ENCODE measurements at places on chromosomes 3 and 15.

DNA sequence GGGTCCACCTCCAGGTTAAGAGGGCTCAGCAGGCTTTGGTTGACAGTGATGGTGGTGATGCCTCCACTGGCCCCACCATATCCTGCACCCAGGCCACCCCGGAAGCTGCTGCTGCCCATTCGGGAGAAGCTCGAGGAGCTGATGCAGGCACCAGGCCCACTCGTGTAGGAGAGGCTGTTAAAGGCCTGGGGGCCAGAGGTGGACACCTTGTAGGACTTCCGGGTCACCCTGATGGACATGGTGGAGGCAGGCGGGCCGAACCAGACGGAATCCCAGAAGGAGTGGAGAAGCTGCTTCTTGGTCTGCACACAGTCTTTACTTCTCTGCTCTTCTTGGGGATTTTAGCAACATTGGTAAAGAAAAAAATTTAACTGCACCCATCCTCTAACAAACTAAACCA is 65.2 kb upstream of the CDAN1 start:
- DNase-seq: no peak

DNA sequence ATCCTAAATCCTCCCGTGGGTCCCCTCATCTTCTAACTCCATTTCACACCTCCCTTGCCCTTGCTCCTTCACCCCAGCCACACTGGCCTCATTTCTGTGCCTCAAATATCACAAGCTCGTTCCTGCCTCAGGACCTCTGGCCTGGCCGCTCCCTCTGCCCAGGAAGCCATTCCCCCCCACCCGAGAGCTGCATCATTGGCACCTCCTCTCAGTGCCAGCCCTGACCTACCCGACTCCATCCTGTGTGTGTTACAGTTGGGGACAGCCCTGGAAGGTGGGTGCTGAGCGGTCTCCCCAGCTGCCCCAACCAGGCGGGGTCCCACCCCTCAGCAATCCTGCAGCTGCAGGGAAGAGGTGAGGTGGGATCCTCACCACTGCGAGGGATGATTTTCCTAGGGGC is 14.5 kb downstream of the PLXND1 start:
- DNase-seq: no peak

DNA sequence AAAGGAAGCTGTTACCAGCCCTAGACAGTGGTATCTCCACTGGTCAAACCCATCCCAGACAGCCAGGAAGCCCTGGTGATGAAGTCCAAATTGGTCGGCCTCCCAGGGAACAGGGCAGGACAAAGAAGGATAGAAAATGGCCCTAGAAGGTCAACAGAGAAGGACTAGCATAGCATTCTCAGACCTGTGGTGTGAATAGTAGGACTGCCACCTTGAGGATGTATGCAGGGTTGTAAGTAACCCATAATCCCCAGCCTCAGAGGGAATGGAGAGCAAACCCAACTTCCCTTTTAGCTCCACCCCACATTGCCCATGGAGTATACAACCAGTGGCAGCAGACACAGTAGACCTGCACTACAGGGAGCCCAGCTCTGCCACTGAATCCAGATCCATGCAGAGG is 68.6 kb upstream of the EIF1B start:
- DNase-seq: no peak

DNA sequence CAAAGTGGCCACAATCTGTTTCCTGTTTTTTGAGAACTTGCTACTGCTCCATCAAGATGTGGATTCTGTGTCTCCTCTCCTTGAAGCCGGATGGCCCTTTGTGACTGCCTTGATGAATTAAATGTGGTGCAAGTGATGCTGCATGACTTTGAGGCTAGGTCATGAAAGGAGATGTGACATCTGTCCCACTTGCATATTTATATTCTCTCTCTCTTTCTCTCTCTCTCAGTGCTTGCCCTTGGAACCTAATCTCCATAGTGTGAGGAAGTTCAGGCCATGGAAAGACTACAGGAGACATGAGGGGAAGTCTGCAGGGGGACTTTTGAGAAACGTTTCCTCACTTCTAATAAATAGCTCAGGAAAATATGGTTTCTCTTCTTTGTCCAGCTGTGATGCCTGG is 50.0 kb upstream of the ADPGK start:
- DNase-seq: no peak

DNA sequence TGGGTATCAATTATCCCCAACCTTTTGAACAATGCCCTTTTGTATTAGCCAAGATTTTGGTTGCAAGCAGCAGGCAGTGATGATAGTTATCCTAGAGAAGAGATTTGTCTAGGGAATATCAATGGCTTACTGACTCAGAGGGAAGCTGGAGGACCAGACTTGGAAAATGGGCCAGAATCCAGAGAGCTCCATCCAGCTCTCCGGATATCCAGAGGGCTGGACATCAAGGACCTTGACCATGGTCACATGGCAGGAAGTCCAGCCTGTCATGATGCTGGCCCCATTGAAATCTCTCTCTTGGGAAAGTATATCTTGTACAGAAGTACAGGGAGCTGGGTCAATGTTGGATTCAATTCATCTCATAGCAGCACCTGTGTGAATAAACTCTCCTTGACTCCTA is 148.5 kb upstream of the PDZRN3 start:
- no peak for DNase-seq

DNA sequence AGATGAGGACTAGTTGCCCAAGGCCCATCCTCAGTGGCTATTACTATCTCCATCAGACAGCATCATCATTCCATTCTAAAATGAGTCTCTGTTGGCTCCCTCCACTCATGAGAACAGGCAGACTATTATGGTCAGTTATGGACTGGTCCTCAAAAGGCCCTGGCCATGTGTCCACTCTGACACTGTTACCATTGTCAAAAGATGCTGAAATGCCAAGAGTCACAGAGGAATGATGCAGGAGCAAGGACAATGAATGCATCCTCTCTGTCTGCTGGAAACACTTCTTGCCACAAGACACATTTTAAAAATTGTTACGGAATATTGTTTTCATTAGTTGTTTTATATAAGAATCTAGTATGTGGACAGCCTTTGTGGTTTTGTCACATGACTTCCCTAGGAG is 53.3 kb upstream of the STT3B start:
- no peak for DNase-seq

DNA sequence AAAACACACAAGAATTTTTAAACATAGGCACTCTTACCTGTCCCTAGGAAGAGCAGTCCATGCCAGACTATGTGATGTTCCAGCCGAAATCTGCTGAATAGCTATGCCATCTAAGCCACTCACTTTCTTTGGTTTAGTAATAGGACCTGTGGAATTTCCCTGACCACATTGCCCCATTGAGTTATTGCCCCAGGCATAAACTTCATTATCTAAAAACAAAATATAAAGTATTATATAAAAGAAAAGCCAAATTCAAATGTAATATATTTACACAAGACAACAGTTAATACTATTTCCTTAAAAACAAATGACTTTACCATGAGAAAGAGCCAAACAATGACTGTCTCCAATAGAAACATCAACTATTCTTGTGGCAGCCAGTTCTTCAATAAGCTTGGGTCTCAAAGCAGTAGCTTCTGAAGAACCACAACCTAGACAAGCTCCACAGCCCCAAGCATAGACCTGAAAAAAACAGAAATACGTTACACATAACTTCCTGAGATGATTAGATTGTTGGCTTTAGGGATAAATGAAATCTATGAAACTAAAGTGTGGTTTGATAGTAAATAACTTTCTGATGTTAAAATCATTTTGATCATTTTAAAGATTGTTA is 84.3 kb downstream of the HERC1 start:
- no peak for DNase-seq

GRCh38 chr3:127735767-127736693 is 63.3 kb downstream of the ABTB1 start:
- no peak for DNase-seq

GRCh38 chr15:81221449-81221848 is 24.8 kb downstream of the IL16 start:
- DNase-seq: no peak

GRCh38 chr15:30872341-30872748 is 31.4 kb upstream of the FAN1 start:
- DNase-seq: no peak

DNA sequence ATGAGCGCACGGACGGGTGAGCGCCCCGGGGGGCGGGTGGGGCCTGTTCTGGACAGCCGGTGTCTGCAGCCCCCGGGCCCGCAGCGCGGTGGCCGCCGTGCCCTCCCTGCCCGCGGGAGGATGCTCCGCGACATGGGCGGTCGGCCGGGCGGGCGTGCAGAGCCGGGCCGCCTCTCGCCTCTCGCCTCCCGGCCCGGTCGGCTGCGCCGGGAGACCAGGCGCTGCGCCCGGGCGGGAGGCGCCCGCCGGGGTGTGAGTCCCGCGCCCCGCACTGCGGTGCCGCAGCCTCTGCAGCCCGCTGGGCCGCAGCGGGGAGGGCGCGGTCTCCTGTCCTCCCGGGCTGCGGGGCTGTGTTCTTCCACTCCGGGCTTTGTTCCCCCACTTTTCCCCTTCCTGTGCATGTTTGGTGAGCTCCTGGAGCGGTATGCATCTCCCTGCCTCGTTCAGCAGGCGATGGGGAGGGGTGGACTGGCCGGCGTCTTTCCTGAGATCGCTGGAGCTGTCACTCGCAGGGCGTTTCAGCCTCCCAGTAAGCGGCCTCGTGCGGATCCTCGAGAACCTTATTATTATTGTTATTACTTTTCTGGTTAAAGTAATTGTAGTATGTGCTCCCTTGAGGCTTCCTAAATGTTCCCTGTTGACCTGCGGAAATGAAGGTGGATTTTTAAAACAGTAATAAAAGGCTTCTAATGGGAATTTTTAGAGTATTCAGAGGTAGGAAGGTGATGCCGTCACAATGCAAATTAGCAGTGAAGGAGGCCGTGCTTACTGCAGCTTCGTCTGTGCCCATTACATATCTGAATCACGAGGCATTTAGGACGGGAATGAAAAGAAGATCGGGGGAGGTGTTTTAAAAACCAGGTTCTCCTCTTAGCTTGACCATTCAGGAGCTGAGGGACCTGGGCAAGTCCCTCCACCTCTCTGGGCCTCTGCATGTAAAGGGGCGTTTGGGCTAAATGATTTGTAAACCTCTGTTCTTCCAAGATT is 593 bp downstream of the TMOD2 start:
- no peak for DNase-seq

DNA sequence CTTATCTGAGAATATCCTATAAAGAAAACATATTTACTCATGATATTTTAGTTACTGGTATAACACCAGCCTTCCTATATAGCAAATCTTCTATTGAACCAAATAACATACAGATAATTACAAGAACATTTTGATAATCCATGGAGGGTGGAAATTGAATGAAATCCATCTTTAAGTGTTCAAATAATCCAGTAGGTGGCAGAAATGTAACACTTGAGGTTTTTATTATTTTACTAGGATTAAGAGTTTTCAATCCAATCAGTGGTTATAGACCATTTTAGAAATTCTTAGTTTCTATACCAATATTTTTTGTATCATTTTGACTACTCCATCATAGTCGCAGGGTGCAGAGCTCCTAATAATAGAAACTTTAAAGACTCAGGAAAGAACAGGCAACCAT is 101.9 kb upstream of the KCNH8 start:
- DNase-seq: no peak

DNA sequence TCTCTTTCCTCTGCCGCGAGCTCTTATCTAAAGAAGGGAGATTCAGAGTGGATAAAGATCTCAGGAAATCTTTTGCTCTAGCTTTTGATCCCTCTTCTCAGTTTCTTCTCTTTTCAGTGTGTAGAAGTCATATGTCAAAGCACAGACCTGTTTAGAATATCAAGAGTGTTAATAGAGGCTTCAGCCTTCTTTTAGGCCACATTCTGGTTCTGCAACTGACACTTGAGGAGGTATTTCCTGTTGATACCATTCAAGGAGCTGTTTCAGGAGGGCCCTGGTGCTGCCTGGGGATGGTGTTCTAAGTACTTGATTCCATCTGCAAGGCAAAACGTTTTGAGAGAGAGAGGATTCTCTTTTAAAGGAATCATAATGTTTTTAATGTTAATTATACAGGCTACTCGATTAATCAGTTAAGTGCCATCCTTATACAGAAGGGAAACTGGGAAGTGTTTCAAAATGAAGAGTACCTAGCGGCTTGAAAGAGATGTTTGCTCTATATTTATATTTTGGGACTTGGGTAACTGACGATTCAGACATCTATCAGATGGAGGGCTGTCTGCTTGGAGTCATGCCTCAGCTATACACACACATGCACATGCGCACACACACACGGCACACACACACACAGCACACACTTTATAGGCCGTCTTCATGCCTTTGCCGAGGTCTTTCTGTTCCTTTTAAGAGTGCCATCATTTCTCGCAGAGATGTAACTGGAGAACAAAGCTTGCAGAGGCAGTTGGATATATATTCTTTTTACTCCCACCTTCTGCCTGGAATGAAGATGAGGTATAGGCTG is 313.9 kb downstream of the PTPRG start:
- DNase-seq: no peak

DNA sequence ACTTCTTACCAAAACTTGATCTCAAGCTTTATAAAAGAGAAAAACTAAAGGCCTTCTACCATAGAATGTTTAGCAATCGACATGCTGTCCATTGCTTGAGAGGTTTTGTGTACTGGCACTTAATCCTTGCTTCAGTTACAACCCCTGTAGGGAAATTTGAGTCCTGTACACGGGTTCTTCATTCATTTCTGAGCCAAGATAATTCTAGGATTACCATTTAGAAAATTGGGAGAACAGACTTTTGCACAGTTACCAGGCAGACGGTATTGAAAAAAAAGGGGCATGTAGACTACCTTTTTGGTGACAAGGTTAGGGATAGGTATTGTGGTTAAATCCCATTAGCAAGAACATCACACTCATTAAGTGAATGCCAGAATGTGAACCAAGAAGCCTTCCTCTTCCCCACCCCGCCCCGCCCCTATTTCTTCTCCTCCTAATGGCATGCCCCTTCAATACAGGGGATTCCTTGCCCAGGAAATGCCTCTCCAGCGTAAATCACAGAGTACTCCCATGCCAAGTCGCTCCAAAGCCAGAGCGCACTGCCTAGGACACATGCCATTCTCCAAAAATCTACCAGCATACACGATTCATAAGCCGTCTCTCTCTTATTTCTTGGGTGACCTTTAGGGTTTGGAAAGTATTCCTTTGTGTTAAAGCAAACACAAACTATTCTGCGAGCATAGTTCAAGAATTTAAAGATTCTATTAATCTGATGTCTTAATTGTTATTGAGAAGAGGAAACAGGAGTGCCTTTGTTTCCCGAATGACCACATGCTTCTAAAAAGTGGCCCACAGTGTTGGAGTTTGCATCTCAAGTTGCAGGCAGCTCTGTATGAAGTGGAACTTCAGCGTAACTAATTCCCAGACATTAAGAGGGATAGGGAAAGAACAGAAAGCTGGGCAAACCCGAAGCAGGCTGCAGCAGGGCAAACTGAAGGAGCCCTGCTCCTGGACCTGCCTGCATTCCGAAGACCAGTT is 164.0 kb upstream of the NR2F2 start:
- DNase-seq: no peak

DNA sequence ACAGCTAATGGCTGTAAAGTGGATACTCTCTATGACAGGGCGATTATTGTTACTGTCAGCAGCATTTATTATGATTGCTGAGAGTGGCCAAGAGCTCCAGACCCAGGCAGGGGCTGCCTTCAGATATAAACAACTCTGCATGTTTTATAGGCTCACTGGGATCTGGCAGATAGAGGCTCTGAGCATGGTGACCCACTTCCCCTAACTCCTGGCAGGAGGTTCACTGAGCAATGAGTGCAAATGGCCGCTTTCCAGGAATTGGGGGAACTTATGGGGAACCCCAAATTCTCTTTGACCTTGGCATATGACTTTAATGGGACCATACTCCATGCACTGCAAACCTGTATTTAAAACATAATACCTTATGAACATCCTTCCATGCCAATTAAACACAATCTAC is 59.0 kb downstream of the SCN5A start:
- no peak for DNase-seq

- DNase-seq: no peak
These were observed 19.5 kb downstream of the LNP1 start for GRCh38 chr3:100420885-100421284.

- DNase-seq: no peak
These were observed 98.0 kb upstream of the RORA start for GRCh38 chr15:61327019-61327631.

GRCh38 chr3:190260301-190260700 is 61.9 kb downstream of the CLDN1 start:
- no peak for DNase-seq
